ENCODE measurements at places on chromosomes 4 and X.

DNA sequence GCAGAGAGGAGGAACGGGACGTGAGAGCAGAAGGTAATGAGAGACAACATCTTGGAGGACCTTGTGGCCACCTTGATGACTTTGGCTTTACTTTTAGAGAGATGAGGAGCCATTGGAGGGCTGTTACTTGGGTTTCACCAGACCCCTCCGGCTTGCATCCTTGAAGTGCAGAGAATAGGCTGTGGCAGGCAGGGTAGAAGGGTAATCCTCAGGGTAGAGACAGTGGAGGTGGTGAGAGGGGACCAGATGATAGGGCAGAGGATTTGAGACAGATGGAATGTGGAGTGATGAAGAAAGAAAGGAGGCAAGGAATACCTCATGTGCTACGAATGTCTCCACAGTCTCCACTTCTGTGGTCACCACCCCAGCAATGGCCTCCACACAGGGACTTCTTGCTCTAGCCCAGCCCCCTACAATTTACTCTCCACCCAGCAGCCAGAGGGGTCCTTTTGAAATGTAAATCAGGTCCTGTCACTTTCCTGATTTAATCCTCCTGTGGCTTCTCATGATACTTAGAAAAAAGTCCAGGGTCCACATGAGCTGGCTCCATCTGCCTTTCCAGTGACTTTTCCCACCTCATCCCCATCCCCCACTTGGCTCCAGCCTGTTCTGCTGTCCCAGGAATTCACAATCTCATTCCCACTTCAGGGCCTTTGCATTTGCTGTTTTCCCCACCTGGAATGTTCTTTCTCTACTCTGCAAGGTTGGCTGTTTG, 115.0 kb downstream of the PJA1 start:
- DNase-seq = no peak

GRCh38 chr4:168540086-168540485, 43.2 kb downstream of the PALLD start:
- no peak for DNase-seq

DNA sequence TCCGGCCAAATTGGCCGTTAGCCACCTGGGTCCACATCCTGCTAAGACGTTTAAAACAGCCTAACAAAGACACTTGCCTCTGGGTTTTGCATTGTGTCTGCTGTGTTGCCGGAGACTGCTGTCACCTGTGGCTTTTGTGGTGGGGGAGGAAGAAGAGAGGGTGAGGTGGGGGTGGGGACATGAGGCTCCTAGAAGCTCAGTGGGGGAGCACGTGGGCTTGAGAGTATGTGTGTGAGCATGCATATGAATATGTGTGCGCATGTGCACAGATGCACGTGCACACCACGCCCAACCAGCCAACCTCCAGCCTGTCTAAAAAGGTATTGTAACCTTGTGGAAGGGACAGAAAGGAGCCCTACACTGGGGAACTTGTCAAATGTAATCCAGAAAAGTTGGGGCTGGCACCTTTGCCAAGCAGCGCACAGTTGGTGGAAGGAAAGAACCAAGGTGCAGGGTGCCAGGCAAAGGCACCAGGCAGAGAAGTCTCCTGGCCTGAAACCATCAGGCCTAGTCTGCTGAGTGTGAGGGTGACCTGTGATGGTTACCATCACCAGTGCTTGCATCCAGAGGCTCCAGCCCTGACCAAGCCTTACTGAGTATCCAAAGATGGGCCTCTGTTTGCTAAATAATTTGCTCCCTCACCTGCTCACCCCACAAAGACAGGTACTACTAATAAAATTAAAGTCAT, 10.1 kb upstream of the SASH3 start:
- DNase-seq = no peak

- DNase-seq = no peak
These were observed 265.9 kb downstream of the CBLL2 start for GRCh38 chrX:22538580-22538979.

DNA sequence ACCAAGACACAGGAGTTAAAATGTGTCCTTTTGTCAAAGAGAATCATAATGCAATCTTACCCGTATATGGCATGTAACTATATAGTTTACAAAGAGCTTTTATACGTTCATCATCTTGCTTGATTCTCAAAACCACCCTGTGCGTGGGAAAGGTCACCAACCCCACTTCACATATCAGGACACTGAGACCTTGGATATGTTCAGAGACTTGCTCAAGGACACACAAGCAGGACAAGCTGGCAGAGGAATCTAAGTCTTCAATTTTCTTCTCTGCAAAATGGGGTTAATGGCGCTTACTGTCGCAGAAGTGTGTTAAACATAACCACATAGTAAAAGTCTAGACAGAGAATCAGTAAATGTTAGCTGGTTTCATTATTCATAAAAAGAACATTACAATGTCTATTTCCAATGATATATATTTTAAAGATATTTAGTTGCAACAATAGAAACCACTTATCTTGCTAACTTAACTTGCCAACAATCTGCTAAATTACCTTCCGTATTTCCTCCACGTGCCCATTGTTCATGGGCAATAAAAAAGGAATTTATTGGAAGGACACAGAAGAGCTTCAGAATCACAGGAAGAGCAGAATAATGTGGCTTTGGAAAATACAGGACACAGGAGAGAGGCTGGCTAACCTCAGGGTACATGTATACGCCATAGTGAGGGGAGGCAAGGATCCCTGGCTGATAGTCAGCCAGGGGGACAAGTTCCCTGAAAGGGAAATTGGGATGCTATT, 64.6 kb upstream of the TAPT1 start:
- no peak for DNase-seq

- no peak for DNase-seq
These were observed 1060.5 kb upstream of the INTU start for GRCh38 chr4:126572264-126572663.

- no peak for DNase-seq
These were observed 58.1 kb downstream of the ADGRG2 start for GRCh38 chrX:19064175-19064574.

GRCh38 chr4:131119661-131120060, 2023.7 kb downstream of the C4orf33 start:
- DNase-seq = no peak
